ENCODE measurements at places on chromosomes 4 and X. TPM values are rescaled to one million over a fixed set of nuclear protein-coding genes. Genes with fewer than 3 reads are reported as not detected.

Gene MAGEH1
- 23.7 TPM for total RNA-seq

Gene DCAF4L1
- 0.16 TPM for total RNA-seq

Gene USP17L15
- not detected for total RNA-seq

Gene ARAP2
- total RNA-seq = 33.5 TPM

Gene ZNF732
- total RNA-seq = not detected

Gene GPR34
- total RNA-seq = 17.9 TPM

Gene GPR50
- not detected for total RNA-seq

Gene WDR17
- total RNA-seq = 6.4 TPM

- DNase-seq = no peak
These were observed 27.9 kb downstream of the TSC22D3 start for GRCh38 chrX:107747596-107748161.

- no peak for DNase-seq
These were observed 340.5 kb upstream of the MAOA start for GRCh38 chrX:43315622-43316021.

DNA sequence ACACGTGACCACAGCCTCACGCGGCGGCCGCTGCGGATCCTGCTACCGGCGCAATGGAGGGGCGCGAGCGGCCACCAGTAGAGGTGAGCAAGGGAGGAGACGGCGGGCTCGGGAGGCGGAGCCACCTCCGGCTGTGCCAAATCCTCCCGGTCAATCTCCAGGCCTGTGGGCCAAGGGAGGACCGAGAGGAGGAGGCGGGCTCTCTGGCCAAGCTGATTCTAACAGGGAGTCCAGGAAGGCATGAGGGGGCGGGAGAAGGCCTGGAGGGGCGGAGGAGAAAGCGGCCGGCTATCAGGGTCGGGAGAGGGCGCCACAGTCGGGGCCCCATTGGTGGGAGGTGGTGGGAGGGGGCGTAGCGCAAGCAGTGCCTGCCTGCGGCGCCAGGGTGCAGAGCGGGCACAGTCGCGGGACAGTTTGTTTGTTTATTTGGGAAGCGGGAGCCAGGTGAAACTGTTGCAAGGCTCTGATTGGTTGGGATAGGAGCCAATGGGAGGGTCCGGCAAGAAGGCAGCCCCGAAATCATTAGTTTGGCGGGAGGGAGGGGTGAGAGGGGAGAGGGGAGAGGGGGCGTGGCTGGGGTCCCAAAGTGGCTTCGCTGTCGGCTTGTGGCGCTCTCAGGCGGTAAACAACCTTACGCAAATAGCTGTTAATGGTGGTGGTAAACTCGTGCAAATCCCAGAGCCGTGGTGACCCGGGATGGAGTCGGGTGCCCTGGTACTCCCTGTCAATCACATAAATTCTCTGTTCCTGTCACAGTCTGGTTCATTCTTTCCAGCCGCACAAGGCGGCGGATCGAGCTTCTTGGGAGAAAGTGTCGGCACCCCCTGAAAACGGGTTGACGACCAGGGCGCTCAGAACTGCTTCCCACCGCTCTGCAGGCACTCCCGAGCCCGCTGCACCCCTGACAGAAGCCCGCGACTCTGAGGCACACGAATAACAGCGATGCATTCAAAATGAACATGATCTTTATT is at the start of gene IRS4:
Gene IRS4 (minus strand): TSS at position 55 of the 971 bp plus-strand sequence.
- peak; percentile 73 for DNase-seq

DNA sequence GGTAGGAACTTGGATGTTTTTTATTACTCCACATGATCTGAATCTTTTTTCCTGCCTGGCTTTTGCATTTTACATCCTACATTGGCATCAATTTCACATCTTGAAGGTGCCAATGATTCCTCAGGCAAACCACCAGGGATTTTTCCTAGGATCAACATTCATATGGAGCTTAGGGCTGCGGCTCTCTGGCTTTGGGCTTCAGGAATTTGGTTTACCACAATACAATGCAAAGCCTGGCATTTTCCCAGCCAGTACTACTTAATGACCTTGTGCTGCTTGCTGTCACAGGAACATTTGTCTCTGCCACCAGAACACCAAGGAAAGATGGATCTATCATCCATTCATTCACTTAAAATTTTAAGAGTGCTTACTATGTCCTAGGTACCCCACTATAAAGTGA is 180.7 kb downstream of the PDGFC start:
- DNase-seq = no peak

DNA sequence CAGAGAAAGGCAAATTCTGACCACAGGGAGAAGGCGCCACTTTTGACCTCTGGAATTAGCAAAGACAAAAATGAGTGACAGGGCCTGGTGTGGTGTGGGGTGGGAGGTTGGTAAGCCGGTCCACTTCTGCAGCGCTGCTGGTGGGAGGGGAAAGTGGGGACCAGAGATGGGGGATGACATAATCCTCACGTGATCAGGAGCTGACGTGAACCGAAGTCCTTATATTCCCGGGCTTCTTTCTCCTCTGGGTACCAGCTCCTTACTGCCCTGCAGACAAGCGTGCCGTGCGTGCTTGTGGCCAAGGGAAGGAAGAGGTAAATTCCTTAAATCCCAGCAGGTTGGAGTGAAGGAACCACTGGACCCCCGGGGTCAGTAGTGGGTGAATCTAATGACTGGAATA is at the start of gene TCEAL7:
Gene TCEAL7 (plus strand): TSS at position 249 of the 400 bp plus-strand sequence. CDS start 1,165 bp downstream, outside the sequence.
- no peak for DNase-seq

GRCh38 chr4:7136351-7136750 is 56.0 kb upstream of the SORCS2 start:
- no peak for DNase-seq

DNA sequence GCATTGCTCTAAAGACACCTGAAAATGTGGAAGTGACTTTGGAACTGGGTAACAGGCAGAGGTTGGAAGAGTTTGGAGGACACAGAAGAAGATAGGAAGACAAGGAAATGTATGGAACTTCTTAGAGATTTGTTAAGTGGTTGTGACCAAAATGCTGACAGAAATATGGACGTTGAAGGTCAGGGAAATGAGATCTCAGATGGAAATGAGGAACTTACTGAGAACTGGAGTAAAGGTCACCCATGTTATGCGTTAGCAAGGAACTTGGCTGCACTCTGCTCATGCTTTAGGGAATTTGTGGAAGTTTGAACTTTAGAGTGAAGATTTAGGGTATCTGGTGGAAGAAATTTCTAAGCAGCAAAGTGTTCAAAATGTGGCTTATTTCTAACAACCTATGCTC is 99.4 kb downstream of the FAM13A start:
- no peak for DNase-seq

DNA sequence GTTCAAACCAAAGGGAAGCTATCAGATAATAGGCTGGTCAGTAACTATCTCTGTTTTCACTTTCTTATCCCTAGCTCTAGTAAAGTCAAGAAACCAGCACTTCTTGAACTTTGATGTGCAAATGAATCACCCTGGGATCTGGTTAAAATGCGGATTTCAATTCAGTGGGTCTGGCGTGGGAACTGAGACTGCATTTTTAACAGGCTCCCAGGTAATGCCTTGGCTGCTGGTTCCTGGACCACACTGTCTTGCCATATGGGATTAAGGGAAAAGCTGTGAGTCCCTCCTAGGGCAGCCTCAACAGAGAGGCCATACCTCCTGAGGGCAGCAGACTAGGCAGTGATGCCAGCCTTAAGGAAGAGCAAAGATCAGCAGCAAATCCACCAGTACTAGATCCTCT is 1.7 kb downstream of the RNF175 start:
- DNase-seq = no peak

- DNase-seq = no peak
These were observed 10.1 kb downstream of the ELF4 start for GRCh38 chrX:130100180-130100579.
